ENCODE measurements at places on chromosomes 6 and 20.

GRCh38 chr6:95120984-95121383, 456.4 kb upstream of the MANEA start:
- DNase-seq: no peak

DNA sequence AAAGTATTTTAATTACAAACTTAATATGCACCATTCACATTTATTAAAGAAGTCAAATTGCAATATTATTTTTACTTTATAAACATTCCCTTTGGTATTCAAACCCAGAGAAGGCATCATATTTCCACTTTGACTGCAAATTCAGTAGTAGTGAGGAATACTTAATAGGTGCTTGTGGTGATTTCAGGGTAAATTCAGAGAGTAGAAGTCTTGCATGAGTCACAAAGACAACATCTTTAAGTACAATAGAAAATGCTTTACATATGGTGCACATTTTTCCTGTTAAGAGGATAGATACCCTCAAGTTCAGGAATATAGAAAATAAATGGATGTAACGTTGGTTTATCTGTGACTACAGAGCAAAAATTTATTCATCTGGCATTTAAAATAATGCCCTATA, 390.2 kb downstream of the TENT5A start:
- DNase-seq: no peak

DNA sequence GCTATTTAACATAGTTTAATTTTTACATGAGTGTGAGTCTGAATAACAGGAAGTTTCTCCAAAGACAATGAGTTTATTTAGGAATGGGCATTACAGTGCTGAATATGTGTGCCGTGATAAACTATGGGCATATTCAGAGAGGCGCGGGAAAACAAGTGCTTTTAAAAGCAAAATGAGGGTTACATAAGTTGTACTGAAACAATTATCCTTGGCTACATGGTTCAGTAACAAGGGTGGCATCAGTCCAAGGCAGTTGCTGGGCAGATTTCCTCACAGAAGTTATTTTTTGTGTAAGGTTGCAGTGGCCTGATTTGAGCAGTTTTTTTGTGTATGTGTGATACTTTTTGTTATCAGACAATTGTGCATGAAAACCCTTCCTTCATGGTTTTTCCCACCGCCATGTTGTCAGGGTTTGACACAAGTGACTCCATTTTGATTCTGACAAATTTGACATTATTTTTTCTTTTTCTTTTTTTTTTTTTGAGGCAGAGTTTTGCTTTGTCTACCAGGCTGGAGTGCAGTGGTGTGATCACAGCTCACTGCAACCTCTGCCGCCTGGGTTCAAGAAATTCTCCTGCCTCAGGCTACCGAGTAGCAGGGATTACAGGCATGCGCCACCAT, 22.3 kb upstream of the PXDC1 start:
- DNase-seq: no peak

DNA sequence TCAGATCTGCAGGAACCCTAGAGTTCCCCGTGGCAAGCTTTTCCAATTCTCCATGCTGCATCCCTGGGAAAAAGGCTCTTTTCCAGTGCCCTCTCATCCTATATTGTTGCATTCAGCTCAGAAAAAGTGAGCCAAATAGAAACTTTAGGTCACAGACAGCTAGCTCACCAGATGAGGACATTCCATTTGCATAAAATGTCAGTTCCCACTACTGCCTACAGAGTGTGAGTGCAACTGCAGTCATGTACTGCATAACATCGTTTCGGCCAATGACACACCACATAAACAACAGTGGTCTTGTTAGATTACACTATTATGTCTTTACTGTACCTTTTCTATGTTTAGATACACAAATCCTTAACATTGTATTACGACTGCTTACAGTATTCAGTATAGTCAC, 8.6 kb downstream of the HS3ST5 start:
- no peak for DNase-seq

DNA sequence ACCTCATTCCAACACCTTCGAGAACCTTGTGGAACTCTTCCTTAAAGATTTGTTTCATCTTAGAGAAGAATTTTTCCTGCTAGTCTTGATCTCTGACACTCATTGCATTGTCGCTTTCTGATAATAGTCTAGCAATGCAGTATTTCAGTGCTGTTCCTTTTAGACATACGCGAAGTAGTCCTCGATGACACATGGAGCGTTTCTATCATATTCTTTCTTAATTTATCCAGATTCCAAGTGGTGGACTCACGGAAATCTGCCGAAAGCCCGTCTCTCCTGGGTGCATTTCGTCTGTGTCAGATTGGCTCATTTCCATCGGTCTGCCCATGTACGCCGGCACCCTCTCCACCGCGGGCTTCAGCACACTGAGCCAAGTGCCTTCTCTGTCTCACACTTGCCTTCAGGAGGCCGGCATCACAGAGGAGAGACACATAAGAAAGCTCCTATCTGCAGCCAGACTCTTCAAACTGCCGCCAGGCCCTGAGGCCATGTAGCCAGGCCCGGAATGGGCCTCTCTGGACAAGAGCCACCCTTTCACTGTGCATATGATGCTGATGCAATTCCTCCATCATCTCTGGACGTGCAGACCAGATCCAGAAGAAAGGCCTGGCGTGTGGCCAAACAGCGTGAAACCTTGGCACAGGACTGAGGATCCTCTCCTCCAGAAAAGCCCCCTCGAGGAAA, 198.6 kb upstream of the UST start:
- no peak for DNase-seq

DNA sequence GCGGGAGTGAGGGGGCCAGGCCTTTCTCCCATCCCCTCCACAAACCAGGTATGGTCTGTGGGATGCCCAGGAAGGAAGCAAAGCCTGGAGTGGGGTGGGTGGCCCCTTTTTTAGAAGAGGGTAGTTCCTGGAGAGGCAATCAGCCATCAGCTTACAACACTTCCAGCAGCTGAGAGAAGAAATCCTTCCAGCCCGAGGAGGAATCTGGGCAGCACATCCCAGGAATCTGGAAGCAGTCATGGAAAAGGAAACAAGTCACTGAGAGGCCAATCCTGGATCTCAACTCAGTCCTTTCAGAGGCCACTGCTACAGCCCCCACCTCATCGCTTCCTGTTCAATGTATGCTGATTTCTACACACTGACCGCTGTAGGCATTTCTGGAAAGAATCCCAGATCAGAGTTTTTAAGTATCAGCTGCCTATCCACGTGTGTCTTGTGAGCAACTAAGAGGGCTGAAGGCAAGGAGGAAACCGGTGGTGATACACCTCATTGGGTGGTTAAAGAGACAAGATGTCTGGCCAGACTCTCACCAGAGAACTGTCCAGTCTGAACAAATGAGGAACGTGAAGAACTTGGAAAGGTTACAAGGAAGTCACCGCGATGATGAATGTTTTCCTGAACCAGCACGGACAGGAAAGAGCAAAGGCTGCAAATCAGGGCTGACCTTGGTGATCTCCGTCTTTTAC, 92.9 kb upstream of the SHLD1 start:
- no peak for DNase-seq

DNA sequence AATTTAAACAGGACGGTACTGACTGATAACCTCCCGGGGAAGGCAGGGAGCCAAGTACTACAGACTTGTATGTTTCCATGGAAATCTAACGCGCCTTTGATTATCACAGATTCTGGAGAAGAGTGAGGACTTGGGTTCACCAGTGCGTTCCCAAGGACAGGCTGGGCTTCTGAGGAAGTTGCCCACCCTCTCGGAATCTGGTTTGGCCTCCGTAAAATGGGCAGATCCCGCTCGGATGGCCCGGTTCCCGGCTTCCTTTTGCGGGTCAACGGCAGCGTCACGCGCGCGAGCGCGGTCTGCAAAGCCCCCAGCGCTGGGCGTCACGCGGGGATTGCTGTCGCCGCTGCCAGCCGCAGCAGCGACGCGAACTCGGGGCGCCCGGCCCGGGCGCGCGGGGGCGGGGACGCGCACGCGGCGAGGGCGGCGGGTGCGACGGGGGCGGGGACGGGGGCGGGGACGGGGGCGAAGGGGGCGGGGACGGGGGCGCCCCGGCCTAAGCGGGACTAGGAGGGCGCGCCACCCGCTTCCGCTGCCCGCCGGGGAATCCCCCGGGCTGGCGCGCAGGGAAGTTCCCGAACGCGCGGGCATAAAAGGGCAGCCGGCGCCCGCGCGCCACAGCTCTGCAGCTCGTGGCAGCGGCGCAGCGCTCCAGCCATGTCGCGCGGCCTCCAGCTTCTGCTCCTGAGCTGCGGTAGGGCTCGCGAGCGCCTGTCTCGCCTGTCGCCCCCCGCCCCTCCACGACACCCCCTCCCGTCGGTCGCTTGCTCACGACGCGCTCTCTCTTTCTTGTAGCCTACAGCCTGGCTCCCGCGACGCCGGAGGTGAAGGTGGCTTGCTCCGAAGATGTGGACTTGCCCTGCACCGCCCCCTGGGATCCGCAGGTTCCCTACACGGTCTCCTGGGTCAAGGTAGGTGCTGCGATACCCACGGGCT, at the start of gene CD83:
Gene CD83 (plus strand): TSS at position 615 of the 933 bp plus-strand sequence. CDS start 40 bp downstream, at position 655.
- DNase-seq: peak; percentile 85

DNA sequence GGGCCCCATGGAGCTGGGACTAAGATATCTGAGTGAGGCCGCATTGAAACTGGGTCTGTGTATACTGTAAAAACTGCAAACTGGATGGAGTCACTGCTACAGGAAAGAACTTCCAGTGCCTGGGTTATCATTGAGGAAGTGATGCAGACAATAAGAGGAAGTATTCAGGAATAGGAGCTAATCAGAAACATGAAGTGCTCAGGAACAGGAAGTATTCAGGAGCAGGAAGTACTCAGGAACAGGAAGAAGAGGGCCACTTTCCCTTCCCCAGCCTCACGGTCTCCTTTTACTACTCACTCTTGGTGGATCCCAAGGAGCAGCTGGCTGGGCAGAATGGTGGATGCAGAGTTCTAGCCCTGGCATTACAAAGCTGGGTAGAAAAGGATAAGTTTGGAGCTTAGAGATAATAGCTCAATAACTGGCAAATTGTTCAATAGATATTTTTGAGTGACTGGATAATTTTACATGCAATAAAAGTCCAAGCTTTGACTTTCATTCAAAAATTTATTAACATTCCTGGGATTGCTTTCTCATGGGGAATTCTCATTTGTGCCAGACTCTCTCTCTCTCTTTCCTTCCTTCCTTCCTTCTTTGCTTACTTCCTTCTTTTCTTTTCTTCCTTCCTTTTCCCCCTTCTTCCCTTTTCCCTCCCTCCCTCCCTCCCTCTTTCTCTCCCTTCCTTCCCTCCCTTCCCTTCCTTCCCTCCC, 82.2 kb upstream of the PAX1 start:
- DNase-seq: no peak

- no peak for DNase-seq
These were observed 323.2 kb upstream of the MAN1A1 start for GRCh38 chr6:119672725-119673124.

DNA sequence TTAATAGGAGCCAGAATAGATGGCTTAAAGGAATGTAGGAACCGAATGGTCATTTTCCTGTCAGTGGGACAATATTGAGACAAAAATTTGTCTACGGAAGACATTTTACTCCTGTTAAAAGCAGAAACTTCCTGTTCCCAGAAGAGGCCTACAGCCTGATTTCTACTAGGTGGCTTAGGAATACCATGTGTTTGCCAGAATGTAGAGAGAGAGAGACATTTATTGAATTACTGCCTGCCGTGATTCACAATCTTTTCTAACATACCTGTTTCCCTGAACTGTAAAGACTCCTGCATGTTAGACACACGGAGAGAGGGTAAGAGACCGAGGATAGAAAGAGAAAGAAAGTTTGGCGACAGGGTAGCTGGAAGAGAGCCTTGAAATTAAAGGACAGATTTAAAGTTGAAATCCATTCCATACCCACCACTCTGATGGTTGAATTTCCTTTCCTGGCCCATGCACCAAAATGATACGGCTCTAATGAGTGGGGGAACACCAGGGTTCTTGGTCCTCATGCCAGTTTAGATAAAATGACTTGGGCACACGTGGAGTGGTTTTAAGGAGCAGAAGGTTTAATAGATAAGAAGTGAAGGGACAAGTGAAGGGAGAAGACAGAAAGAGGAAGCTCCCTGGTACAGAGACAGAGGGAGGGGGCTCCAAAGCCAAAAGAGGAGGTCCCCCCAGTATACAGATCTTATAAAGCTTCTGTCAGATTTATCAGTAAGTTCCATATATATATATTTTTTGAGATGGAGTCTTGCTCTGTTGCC, 22.5 kb downstream of the NCOA3 start:
- DNase-seq: peak; percentile 92

DNA sequence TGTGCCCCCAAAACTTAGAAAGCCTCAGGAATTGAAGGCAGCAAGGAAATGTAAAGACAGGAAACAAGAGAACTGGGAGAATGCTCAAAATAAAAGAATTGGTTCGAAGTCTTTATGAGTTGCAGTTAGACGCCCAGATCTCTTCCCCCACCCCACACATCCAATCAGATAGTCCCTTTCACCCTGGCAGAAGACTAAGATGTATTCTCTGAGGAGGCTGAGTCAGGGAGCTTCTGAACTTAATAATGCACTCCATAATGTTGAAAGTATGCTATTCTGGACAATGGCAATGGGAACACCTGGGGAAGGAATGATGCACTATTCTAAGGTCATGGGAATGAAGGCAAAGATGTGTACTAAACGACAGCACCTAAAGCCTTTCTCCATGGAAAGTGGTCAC, 173.6 kb downstream of the MTFR2 start:
- DNase-seq: no peak

DNA sequence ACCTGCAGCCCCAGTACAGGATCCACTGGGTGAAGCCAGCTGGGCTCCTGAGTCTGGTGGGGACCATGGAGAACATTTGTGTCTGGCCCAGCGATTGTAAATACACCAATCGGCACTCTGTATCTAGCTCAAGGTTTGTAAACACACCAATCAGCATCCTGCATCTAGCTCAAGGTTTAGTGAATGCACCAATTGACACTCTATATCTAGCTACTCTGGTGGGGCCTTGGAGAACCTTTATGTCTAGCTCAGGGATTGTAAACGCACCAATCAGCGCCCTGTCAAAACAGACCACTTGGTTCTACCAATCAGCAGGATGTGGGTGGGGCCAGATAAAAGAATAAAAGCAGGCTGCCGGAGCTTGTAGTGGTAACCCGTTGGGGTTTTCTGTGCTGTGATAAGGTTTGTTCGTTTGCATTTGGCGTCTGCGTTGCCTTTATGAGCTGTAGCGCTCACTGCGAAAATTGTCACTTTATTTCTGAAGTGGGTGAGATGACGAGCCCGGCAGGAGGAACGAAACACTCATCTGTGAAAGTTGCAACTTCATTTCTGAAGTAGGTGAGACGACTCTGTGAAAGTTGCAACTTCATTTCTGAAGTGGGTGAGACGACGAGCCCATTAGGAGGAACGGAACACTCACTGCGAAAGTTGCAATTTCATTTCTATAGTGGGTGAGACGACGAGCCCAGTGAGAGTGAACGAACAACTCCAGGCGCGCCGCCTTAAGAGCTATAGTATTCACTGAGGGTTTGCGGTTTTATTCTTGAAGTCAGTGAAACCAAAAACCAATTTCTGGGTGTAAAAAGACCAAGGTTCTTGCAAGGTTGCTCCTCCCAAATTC, 31.1 kb downstream of the SERPINB6 start:
- peak; percentile 62 for DNase-seq

GRCh38 chr6:30363459-30363858, 18.5 kb downstream of the RPP21 start:
- no peak for DNase-seq

- DNase-seq: no peak
These were observed 205.3 kb upstream of the TCF21 start for GRCh38 chr6:133683606-133684005.

- peak; percentile 72 for DNase-seq
These were observed 23.8 kb downstream of the PRSS35 start for GRCh38 chr6:83536034-83536646.

All from hematopoietic multipotent progenitor cell treated with erythropoietin and hydrocortisone succinate and interleukin-3 and kit ligand, for 6 days (in vitro differentiated cells).